Fibroblast of skin of scalp (primary cell): ENCODE measurements at places on chromosomes 5 and 9.

DNA sequence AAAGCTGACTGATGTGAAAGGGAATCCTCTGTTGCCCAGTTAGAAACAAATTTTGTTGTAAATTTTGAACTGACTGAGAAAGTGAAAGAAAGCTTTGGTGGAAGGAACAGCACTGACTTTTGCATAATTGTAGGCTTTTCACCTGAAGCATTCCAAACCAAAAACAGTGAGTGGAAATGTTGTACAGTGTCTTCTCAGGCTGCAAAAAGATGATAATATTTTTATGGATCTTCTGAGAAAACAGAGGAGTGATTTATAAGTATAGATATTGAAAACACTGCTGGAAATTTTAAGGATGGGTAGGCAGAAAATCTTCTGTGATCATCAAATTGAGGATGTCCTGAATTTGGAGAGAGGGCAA lies 40.0 kb downstream of the LURAP1L start:
- no peak for DNase-seq

- DNase-seq, result peak; percentile 100
These were observed at the start of gene ZSWIM6 for GRCh38 chr5:61331407-61332357. TSS of gene ZSWIM6 (plus strand) at chr5:61332258. CDS start at chr5:61332273, 15 bp downstream.

- peak; percentile 81 for DNase-seq
These were observed 23.2 kb downstream of the MAP3K1 start for GRCh38 chr5:56838409-56839039.

- no peak for DNase-seq
These were observed 1.9 kb downstream of the FLT4 start for GRCh38 chr5:180647465-180647864.
